ENCODE measurements at places on chromosomes 12 and 14.
A peak's percentile ranks its signal among the peaks of the same experiment; 100 is the strongest.

DNA sequence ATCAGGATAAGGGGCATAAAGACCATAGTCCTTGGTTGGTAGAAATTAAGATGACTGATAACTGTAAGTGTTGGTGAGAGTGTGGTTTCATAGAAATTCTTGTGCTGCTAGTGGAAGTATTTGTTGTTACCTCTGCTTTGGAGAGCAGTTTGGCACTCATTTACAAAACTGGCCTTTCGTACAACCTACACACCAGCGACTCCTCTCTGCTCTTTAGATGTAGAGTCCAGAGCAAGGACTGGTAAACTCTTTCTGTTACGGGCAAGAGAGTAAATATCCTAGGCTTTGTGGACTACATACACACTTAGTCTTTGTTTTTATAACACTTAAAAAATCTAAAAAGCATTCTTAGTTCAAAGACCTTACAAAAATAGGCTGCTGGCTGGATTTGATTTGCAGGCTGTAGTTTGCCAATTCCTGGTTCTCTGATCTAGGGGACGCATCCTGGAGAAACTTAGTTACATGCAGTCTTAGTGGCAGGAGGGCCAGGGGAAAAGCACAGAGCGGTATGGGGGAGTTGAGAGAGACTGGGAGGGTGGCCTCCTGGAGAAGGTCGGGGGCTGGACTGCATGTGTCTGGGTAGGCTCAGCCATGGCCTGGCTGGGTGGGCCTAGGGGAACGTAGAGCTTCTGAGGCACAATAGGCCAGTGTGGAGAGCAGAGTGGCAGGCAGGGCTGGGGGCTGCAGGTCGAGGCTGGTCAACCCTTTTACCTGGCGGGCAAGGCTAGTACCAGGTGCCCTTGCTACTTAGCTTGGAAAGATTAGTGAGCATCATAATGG lies 55.3 kb upstream of the AMN start:
- DNase-seq, result no peak

GRCh38 chr14:35909665-35910064 lies 83.5 kb downstream of the BRMS1L start:
- no peak for DNase-seq

DNA sequence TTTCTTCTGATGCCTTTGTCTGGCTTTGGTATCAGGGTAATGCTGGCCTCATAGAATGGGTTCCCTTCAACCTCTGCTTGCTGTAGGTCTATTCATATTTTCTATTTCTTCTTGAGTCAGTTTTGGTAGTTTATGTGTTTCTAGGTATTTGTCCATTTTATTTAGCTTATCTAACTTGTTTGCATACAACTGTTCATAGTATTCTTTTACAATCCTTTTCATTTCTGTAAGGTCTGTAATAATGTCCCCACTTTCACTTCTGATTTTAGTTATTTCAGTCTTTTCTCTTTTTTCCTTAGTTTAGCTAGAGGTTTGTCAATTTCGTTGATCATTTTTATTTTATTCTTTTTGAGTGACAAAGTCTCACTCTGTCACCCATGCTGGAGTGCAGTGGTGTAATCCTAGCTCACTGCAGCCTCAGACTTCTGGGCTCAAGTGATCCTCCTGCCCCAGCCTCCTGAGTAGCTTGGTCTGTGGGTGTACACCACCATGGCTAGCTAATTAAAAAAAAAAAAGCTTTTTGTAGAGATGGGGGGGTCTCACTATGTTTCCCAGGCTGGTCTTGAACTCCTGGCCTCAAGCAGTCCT lies 11.7 kb downstream of the TTLL5 start:
- no peak for DNase-seq

GRCh38 chr12:91289906-91290305 lies 107.3 kb upstream of the DCN start:
- DNase-seq, result no peak

GRCh38 chr12:100329800-100330199 lies 27.1 kb upstream of the SLC17A8 start:
- no peak for DNase-seq

DNA sequence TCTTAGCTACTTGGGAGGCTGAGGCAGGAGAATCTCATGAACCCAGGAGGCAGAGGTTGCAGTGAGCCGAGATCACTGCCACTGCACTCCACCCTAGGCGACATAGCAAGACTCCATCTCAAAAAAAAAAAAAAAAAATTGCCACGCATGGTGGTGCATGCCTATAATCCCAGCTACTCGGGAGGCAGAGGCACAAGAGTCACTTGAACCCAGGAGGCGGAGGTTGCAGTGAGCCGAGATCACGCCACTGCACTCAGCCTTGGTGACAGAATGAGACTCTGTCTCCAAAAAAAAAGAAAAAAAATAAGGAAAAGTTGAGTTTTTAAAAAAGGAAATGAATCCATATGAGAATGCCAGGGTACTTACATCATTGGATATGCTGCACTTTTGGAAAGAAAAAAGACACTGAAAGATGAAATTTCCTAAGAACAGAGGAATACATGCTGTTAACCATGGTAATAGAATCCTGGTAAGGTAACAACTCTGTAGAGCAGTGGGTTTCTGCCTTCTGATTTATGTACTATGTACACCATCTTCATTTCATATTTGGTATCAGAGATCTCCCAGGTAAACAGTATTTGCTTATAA lies 222.7 kb downstream of the ERC1 start:
- DNase-seq, result no peak

DNA sequence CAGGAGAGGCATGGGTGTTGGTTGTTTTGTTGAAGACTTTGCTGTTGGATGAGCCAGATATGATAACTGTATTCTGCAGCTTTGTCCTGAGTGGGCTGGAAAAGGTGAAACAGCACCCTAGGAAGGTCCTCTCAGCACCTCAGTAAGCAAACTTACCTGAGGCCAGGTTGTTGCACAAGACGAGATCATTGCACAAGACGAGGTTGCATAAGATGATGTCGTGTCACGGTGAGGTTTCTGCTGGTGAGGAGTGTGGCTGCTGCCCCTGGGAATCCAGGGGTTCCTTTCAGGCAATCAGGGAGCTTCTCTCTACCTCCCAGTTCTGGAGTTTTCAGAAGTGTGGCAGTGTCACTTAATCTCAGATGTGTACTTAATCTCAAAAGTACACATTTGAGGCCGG lies 85.6 kb downstream of the GLT1D1 start:
- no peak for DNase-seq

- DNase-seq, result peak; percentile 94
Observed at GRCh38 chr12:52335598-52336262, 14.5 kb upstream of the KRT83 start.

Measured in COR-L47 (cell line).